ENCODE measurements at places on chromosomes 5 and 9.

DNA sequence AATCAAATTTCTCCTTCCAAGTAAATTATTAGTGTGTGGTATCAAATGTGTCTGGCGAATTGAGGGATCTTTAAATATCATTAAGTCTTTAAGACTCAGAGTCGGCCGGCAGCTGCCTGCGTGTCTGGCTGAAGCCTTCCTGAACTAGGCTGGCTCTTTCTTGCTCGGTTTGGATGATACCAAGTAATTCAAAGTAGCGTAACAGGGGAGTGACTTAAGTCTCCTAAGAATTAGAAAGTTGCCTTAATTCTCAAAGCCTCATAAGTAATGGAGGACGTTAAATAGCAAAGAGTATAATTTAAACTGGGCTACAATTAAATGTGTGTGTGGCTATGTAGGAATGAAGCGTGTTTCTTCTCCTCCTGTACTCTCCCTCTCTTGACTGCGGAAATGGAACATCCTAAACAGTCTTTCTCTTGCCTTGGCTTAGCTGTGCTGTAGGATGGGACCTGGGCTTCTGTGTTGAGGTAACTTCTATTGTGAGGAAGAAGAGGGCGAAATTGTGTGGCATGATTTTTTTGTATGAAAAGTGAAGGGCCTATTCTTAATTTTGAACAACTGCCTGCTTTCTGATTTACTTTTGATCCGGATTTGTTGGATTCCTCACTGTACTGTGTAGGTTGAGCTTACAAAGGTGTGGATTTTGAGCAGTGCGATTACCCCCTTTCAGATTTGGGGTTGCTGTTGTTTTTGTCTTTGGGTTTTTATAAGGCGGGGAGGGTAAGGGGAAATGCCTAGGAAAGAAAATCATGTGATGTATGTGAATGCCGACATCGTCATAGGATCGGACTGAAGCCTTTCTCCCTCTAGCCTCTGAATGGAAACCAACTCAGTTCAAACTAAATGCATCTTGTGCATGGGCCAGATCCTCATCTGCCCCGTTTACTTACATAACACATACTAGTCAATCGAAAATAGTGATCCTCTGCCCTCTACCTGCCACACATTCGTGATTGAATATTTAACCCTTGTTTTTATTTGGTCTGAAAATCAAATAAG, 29.9 kb downstream of the CPEB4 start:
- peak; percentile 62 for DNase-seq

DNA sequence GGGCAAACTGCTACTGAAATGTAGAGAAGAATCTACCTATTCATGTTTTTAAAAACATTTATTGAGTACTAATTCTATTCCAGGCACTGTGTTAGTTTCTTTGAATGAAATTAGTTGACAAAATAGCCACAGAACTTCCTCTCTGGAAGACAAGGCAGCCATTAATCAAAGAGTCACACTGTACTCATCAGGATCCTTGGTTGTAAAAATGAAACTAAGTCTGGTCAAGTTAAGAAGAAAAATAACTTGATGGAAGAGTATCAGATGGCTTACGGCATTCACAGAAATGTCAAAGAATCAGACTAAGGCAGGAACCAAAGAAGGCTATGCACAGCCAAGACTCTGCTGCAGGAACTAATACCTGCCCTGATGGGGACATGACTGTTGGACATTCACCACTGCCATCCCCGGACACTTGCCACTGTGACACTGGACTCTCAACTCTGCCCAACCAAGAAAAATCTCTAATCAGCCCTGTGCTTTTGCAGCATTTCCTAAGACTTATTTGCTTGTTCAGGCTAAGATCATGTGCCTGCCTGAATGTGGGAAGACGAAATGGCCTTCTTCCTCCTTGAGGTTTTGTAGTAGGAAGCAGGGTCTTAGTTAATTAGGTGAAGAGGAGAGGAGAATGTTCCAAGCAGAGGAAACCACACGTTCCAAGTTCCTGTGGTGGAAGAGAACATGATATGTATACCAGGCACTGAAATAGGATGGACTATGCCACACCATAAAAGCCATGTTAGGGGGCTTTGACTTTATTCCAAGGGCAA, 23.3 kb upstream of the NDUFB6 start:
- no peak for DNase-seq

- no peak for DNase-seq
Observed at GRCh38 chr9:113538131-113538530, 74.6 kb downstream of the RGS3 start.

- DNase-seq: no peak
Observed at GRCh38 chr9:113844466-113844865, 31.6 kb upstream of the ZNF618 start.

DNA sequence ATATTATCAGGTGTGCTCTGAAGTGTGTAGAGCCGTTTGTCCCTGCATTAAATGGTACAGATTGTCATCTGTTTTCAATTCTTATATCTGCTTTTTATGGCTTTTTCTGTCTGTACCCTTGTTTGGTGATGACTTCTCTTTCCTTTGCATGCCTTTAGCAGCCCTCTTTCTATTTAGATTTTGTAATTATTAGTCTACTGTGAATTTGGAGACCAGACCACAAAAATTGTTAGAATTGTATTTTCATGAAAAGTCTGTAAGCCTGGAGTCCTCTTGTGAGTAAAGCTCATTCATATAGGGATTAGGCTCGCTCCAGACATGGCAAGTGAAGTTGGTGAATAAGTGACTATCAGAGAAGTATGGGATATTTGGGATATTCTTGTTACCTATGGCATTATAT, 41.7 kb downstream of the NFX1 start:
- DNase-seq: no peak

DNA sequence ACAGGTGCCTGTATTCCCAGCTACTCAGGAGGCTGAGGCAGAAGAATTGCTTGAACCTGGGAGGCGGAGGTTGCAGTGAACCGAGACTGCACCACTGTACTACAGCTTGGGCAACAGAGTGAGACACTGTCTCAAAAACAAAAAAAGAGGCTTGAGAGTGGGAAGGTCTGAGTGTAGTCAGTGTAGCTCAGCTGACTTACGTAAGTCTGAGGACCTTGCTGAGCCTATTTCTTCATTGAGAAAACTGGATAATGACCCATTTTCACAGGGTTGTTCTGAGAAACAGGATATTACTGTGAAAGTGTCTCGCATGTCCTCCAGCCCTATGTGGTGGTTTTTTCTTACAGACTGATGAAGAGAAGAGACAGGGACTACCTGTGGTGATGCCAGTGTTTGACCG, 66.7 kb downstream of the WDR41 start:
- no peak for DNase-seq

DNA sequence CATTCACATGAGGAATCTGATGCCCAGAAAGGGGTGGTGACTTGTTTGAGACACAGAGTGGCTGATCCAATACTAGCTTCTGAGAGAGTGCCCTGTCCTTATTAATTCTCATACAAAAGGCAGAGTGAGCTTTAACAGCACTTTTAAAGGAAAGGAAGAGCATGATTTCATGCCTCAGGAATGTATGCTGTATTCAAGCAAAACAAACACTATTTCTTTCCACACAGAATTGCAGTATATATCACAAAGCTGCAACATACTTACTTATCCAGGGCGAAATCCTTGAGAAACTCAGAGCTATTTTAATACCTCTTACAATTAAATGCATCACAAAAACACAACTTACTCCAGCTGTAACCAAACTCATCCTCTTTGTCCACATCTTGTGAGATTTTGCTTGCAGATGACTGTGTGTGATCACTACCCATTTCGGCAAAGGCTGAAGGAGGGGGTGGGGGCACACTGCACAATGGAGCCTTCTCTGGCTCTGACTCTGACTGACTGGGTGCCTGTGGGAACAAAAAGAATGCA, 139.8 kb downstream of the MPDZ start:
- DNase-seq: peak; percentile 82

DNA sequence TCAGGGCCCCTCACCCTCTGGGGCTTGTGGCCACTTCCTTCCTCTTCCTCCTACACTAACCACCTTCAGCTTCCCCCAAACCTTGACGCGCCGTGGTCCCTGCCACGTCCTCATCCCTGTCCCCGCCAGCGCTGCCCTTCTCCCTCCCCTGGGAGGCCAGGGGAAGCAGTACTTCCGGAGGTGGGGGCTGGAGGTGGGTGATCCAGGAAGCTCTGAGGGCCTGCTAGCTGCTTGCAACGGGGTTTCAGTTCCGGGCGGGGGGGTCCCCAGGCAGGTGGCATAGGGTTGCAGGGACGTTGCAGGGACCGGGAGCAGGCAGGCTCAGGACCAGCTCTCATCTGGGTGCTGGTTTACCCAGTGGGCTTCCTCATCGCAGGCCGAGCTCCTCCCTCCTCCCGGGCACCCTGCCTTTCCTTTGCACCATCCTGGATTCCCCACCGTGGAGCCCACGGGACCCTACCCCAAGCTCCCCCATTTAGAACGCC, 70.0 kb downstream of the RXRA start:
- DNase-seq: no peak

DNA sequence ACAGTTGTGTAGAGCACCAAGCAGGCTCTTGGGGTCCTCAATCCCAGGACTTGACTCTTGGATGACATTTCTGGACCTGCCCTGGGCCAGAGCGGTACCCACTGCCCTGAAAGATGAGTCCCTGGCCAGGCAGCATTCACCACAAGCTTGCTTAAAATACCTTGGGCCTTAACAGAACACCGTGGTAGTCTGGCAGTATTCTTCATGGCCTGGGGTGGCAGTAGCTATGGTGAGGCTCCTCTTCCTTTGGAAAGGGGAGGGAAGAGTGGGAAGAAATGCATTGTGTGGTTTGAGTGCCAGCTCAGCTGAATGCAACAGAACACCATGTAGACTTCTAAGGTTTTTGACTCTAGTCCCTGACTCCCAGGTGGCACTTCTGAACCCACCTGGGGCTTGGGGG, 29.4 kb upstream of the IRGM start:
- no peak for DNase-seq

DNA sequence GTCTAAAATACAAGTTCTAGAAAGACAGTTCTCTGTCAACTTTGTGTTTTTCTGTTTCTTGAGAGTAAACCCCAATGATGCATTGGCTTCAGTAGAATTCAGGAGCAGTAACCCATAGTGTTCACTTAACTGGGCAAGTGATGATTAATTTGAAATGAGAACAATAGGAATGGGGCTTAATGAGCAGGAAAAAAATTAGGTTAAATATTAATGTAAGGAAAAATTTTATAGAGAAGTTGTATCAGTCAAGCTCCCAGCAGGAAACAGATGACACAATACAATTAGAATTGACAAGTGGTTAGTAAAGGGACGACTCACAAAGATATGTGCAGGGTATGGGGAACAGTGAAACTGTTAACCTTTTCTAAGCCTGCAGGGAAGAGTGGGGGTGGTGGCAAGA, 38.2 kb downstream of the ENTREP1 start:
- no peak for DNase-seq

- no peak for DNase-seq
Observed at GRCh38 chr9:35615981-35616680, 2.1 kb downstream of the CD72 start.

All from non-pigmented ciliary epithelial cell (primary cell).